ENCODE measurements at places on chromosomes 13 and 19. TPM values are rescaled to one million over a fixed set of nuclear protein-coding genes. Genes with fewer than 3 reads are reported as not detected.

- no peak for DNase-seq
Measured at GRCh38 chr13:95049772-95050171, 251.5 kb downstream of the ABCC4 start.

NKPD1 gene
- not detected for total RNA-seq

DNA sequence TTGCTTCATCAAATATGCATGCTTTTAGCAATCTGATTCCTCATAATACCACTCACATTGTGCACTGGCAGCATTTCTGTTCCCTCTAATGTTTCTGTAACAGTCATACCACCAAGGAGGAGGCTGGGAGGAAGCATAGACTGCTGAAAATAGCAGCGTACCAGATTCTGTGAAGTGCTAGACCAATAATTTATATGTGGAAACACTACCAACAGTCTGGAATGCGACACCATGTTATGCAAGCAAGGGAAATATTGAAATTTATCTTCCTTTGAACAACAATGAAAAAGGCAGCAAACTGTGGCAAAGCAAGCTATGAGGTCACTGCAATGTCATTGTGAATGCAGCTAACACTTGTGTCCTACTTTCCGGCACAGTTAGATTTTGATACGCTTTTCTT, 1388.0 kb downstream of the EFNB2 start:
- no peak for DNase-seq

- DNase-seq: no peak
Measured at GRCh38 chr13:22662771-22663170, 518.0 kb upstream of the SGCG start.

DNA sequence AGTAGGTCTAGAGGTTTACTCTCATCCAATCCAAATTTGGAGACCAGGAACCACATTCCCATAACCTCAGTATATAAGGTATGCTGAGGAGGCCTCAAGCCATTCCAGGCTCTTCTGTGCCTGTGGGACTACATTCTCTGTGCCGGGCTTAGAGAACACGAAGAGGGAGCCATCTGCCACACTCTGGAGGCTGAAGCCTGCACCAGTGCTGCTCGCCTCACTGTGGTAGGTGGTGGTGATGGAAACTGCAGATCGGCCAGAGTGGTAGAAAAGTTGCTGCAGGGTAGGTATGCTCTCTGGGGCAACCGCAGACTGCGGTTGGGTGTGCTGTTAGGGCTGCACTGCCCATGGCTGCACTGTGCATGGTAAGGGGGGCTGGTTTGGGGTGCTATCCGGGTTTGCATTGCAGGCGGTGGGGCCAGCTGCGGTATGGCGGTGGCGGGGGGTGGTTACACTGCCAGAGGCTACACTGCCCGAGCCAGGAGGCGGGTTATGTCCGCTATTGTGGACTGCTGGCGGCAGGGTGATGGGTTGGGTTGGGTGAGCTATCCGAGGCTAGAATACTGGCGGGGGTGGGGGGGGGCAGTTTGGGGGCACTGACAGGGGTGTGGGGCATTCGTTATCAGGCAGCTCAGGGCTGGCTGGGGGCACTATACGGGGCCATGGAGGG, 145.0 kb downstream of the TNFRSF19 start:
- DNase-seq: no peak

ZNF20 gene
- 4.4 TPM for total RNA-seq

DNA sequence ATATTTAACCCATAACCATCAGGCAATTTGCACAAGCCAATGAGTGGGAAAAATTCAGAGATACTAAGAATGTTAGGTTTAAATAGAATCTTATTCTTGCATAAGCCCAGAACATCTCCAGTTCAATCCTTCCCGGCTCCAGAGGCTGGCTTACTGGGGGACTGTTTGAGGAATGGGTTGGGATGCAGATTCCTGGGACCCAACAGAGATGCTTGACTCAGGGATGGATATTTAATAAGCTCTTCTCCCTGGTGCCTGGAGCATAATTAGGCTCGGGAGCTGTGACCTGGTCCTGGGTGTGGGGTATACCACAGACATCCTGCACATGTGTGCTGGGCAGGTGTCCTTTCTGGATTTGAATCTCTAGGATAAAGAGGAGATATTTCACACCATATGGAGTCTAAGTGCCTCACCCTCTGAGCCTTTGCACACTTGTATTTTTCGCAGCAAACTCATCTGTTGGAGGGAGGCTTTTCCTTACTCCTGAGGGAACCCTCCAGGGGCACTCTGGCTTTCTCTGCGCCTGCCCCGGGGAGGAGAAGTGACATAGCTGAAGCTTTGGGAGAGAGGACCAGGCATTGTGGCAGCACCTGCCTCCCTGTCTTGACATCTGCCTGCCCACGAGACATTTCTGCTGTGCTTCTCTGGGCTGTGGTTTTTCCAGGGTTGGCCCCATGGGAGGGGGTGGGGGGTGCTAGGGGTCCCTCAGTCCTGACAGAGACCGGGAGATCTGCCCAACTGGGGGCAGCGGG, 36.1 kb upstream of the ANKRD10 start:
- no peak for DNase-seq

DNA sequence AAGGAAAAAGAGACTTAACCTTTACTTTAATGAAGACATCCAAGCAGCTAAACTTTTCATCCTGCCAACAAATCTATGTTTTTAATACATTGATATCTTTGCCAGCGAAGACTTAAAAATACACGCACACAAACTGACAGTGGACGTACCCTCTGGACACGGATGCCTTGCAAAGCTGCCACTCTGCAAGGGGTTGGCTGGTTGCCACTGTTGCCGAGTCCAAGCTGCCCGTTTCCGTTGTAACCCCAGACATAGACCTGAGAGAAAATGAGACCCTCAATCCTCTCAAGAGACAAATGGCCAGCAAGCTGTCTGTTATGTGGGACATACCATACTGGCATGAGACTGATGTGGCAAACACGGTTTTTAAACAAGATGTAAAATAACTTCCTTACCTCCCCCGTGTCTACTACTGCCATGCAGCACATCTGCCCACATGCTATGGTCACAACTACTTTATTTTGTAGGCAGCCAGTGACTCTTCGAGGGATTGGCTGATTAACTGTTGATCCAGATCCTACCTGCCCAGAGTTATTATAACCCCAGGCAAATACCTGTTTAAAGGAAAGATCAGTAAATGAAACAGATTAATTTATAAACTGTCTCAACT, 21.2 kb downstream of the RCBTB2 start:
- DNase-seq: no peak

DNA sequence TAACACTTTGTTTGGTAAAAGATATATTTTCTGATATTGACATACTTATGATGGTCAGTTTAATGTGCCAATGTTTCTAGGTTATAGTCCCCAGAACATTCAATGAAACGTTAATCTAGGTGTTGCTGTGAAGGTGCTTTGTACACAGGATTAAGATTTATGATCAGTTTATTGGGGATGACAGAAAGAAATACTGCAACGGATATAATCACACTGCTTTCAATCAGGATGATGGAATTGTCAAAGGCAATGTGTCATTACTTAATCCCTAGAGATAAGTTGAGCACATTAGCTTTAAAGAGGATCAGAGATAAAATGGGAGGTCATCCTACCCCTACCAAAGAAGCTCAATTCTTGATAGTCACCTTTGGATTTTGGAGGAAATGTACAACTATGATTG, 12.4 kb upstream of the SIGLEC12 start:
- no peak for DNase-seq

DNA sequence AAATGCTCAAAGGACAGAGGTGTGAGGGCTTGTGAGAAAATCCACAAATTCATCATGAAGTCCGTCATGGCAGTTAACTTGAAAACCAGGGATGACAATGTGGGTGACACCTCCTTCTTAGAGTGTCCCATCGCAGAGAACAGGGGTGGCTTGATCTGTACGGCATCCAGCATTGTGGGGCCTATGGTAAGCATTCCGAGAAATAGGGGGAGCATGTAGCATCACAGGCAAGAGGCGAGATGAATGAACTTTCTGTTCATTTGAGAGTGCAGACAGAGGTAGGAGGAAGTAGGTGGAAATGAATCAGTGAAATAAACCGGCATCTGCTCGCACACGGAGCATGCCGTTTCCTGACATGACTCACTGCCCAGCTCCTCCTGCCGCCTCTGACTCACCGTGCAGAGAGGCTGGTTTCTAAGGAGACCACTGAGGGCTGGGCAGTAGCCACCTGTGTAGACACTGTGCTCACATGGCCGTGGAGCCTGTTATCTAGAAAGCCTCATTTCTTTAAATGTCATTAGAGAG, 339.0 kb downstream of the RFC3 start:
- DNase-seq: peak; percentile 72

DNA sequence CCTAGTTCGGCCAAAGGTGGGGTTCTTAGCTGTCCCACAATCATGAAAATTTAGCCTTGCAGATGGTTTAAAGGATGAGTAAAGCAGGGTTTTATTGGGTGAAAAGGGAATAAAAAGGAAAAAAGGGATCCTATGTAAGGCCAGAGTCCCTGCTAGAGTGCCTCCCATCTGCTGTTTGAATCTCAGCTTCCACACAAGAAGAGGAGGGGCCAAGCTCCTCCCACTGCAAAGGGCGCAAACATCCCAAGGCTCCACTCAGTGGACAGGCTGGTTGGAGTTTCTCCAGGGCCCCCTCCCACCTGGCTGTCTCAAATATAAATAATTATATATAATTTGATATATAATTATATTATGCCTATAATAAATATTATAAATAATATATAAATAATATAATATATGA, 1272.1 kb upstream of the PCDH20 start:
- DNase-seq: no peak

GRCh38 chr13:111883571-111884343, 183.2 kb upstream of the SOX1 start:
- no peak for DNase-seq

DNA sequence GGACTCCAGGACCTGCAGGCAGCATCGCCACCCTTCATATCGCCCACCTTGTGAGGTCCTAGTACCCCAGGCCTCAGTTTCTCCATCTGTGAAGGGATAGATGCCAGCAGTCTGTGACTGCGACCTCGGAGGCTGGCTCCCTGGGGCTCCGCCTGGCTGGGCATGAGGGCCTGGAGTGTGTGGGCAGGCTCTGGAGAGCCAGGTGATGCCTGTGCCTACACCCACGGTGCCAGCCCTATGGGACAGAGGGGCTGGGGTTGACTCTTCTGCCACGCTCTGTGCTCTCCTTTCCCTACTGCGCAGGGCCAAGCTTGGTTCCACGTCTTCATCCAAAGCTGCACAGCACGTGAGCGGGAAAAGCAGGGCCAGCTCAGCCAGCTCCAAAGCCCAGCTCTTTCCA, 26.0 kb upstream of the NFIC start:
- no peak for DNase-seq

- no peak for DNase-seq
Measured at GRCh38 chr13:85819513-85819912, 20.3 kb upstream of the SLITRK6 start.

MTUS2 gene
- total RNA-seq: 0.85 TPM

GRCh38 chr19:42143341-42144234, 11.3 kb upstream of the POU2F2 start:
- DNase-seq: no peak

- peak; percentile 94 for DNase-seq
Measured at GRCh38 chr19:43526884-43527859, at the start of gene ETHE1. TSS of gene ETHE1 (minus strand) at chr19:43527201. CDS start at chr19:43527177, 24 bp downstream.

TEX101 gene
- total RNA-seq: not detected

DNA sequence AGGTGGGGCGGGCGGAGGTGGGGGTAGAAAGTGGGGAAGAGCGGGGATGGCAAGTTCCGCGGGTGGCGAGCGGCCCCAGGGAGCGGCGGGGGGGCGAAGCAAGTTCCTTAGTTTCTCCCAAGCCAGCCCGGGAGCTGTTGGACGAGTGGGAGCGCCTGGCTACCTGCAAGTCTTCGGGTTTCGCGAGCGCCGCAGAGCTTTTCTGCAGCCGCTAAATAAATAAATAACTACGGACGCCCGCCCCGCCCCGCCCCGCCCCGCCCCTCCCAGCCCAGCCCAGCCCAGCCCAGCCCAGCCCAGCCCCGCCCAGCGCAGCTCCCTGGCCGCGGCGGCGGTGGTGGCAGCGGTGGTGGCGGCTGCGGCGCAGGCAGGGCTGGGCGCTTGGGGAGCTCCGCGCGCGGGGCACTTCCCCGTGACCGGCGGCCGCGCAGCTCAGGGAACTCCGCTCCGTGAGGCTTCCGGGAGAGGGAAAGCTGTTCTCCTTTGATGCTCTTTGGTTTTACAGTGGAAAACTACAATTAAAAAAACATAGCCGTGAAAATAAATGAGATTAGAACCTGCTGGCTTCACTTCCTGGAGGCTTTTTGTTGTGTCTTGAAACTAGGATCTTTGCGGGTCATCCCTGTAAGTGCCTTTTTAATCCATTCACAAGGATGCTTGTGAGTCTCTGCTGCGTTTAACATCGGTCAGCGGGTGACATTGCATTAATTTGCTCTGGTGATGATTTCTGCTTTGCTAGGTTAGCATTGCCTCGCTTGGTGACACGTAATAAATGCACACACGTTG, at the start of gene UBE2L5:
TSS of gene UBE2L5 (plus strand) at position 440 of the 786 bp plus-strand sequence. CDS start 5,498 bp downstream, outside the sequence.
- peak; percentile 72 for DNase-seq

DNA sequence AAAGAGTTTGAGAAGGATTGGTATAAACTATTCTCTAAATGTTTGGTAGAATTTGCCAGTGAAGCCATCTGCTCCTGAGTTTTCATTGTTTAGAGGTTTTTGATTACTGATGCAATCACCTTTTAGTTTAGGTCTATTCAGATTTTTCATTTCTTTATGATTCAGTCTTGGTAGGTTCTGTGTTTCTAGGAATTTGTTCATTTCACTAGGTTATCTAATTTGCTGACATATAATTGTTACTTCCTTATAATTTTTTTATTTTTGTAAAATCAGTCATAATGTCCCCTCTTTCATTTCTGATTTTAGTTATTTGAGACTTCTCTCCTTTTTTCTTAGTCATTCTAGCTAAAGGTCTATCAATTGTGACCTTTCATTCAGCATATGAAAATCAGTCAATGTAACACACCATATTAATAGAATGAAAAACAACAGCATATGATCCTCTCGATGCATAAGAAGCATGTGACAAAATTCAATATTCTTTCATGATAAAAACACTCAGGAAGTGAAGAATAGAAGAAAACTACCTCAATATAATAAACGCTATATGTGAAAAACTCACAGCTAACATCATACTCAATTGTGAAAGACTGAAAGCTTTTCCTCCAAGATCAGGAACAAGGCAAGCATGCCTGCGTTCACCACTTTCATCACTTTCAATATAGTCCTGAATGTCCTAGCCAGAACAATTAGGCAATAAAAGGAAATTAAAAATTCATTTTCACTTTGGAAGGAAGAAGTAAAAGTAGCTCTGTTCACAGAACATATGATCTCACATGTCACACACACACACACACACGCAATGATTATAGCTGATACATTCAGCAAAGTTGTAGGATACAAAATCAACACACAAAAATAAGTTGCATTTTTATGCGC, 149.1 kb downstream of the COG6 start:
- no peak for DNase-seq

ZNF229 gene
- 2.5 TPM for total RNA-seq

ABCC4 gene
- total RNA-seq: 35.1 TPM

GRCh38 chr13:113900646-113901045, 36.8 kb upstream of the GAS6 start:
- DNase-seq: no peak

Measured in mucosa of descending colon (tissue), 3 donors.